ENCODE measurements at places on chromosomes 3 and 15.

GRCh38 chr3:81419228-81419627 lies 342.2 kb downstream of the GBE1 start:
- DNase-seq = no peak

- DNase-seq = no peak
Observed at GRCh38 chr3:67774676-67775075, 120.3 kb upstream of the SUCLG2 start.

GRCh38 chr3:189188466-189188865 lies 16.7 kb downstream of the TPRG1 start:
- DNase-seq = no peak

DNA sequence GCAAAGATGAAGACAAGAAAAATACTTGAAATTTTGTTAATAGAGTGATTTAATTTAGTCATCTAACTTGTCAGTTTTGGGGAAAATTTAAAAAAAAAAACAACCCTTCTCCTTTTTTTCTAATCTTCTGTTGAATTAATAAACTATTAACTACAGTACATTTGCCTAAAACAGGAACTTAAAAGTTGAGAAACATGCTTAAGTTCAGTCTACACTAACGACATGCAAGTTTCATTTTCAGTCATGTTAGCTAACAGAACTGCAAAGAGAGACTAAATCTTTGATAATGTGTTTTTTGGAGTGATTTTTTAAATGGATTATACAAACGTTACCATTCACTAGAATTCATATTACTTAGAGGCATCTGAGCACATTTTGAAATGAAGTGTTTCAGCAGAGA lies 71.9 kb upstream of the MBNL1 start:
- no peak for DNase-seq

DNA sequence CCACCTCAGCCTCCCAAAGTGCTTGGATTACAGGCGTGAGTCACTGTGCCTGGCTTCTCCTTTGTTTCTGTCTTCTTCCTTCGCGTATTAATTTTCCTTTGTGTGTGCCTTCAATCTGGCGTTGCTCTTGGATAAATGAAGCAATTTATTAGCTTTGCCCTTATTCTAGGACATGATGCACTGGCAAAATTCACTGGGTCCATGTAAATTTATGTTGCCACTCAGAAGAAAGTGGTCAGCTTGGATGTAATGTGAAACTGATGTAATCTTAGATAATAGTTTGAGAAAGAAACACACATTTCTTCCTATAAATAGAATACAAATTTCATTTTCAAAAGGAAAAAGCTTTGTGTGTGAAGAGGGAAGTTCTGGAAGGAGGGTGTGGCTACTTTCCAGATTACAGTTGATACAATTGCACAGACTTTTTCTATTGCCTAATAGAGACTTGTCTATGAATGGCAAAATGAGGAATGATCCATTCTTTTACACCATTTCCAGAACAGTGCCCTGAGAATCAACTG lies 23.3 kb upstream of the ATP1B3 start:
- no peak for DNase-seq

GRCh38 chr3:72296477-72297111 lies 511.6 kb upstream of the PROK2 start:
- no peak for DNase-seq

- no peak for DNase-seq
Observed at GRCh38 chr3:4939276-4939675, 40.0 kb upstream of the BHLHE40 start.

DNA sequence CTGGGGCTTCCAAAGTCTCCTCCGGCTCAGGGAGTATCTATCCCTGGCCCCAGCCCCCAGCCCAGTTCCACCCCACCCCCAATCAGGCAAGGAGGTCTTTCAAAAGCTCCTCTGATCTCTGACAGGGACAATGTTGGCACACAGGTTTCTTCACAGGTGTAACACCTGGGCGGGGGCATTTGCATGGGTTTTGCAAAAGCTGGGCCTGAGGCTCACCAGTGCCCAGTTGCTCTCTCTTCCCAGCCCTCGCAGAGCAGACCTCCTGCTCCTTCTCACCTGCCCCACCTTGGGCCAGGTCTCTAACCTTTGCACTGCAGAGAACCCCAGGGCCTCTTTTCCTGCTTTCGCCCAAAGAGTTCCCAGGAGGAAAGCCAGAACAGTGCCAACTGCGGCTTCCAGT lies 8.6 kb upstream of the CSK start:
- no peak for DNase-seq

DNA sequence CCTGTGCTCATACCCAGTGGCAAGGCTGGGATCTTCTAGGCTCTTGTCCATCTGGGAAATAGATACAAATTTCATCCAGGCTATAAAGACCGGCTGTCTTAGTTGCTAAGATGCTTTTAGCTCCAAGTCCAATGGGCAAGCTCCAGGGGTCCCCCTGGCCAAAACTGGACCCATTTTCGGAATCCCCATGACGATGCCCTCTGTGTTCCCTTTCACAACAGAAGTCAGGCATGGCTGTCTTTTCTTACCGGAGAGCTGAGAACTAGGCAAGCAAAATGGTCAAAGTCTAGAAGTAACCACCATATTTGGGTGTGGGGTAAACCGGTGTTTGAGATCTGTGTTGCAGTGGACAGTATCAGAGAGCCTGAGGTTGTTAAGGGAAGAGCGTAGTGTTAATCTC lies 1.0 kb downstream of the GLYCTK start:
- no peak for DNase-seq

GRCh38 chr3:114600571-114600970 lies 306.7 kb downstream of the TIGIT start:
- no peak for DNase-seq

DNA sequence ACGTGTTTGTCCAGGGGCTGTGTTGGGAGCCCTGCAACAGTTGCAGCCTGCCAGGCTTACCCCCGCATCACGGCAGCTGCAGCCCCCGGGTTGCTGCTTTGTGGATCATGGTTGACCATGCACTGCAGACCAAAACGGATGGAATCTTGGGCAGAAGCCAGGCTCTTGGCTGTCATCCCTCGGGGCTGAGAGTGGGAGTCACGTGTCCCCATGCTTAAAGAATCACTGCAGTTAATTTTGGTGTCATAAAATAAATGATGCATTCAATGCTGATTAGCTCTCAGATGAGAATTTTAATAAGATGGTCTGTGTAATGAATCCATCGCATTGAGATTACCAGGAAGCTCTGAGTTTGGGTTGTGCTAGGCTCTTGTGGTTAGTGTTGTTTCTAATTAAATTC lies 115.6 kb downstream of the CHDH start:
- DNase-seq = no peak

GRCh38 chr3:55974421-55975165 lies 487.5 kb upstream of the WNT5A start:
- DNase-seq = no peak

DNA sequence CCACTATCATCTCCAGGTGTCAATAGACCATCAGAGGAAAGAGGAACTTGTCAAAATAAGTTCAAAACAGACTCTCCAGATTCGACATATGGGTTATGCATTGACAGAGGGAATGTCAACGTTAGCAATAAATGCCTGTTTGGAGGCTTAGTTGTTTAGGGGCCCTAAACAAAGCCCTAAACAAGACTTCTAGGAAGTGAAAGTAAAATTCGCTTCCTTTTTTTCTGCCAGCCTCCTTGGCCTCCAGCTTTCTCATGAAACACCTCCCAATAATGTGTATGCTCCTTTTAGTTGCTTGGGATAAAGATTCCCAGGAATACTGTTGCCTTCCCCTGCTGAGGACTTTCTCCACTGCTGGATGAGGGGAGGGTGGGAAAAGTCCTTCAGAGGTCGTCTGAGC lies 70.9 kb upstream of the ARNT2 start:
- no peak for DNase-seq

DNA sequence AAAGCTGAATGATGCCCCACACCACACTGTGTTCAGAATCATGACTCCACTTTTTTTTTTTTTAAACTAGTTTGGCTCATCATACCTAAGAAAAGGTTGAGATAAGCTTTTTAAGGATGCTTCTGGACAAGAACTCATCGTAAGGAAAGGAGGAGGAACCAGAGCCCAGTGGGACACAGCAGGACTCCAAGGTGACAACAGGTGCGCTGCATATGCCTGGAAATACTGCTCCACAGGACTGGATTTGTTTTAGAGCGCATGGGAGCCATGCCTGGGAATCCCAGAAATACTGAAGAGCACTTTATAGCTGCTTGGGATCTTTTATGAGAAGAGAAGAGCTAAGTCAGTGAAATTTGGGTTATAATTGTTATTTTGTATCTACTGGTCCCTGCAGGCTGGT lies 93.4 kb downstream of the NEDD4 start:
- no peak for DNase-seq

DNA sequence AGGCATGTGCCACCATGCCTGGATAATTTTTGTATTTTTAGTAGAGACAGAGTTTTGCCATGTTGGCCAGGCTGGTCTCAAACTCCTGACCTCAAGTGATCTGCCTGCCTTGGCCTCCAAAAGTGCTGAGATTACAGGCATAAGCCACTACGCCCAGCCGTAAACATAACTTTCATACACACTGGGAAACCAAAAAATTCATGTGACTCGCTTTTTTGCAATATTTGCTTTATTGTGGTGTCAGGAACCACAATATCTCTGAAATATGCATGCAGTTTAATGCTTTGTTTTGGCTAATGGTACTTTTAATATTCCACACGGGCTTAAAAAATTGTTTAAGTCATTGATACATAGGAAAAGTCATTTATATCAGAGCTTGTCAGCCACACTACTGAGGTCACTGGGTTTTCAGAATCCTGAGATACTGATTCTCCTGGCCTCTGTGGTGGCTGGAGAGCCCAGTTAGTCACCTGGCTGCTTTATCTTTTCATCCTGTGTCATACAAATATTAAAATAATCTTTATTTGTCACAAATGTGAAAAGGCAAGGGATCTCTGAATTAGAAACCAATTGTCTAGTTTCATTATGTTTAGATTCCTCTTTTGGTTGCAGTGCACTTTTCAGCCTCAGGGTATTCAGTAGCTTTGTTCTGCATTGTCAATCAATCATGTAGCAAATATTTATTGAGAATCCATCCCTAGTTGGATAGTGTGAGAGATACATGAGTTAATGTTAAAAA lies 10.0 kb downstream of the TMEM62 start:
- DNase-seq = no peak

GRCh38 chr15:31446546-31446945 lies 119.9 kb downstream of the KLF13 start:
- DNase-seq = no peak

DNA sequence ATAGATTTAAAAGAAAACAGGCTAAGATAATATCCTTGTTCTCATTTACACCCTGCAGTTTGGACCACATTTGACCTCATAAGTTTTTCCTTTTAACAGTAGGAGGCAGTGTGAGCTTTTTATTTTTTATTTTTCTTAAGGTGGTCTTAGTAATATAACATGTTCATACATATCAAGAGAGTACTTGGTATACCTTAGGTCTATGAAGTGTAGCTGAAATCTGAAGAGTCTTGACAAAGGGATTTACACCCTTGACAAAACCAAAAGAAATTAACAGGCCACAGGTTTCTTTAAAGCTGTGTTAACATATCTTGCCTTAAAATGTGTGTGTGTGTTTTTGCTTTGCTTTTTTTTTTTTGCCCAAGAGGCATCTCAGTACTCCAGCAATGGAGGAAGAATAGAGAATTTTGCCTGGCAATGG lies 3.2 kb downstream of the RAP2B start:
- DNase-seq = no peak

DNA sequence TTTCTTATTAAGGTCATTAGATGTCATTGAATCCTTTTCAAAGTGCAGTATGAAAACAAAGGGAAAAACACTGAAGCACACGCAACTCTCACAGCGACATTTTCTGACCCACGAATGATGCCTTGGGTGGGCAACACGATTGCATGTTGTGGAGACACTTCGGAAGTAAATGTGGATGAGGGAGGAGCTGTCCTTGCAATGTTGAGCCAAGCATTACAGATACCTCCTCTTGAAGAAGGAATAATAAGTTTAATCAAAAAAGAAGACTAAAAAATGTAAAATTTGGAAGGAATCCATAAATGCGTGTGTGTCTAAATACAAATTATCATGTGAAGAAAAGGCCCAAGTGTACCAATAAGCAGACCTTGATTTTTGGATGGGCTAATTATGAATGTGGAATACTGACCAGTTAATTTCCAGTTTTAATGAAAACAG lies 16.9 kb downstream of the THBS1 start:
- DNase-seq = no peak

GRCh38 chr3:9401986-9402385 lies 4.6 kb downstream of the SETD5 start:
- DNase-seq = no peak

DNA sequence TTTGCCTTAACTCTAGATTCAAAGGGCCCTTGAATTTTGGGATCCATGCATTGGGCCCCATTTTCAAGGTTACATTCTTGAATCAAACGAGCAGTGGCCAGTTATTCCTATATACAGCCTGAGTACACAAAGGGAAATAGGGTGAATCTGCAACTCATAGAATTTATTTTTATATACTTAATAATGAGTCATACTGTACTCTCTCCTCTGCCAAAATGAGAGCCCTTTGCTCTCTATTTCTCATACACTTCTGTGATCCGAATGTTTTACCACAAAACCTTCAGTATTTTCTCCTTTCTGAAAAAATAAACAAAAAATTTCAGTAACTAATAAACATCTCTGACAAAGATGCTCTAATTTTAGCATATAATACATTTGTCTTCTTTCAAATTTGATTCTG lies 116.7 kb downstream of the SERPINI1 start:
- no peak for DNase-seq

GRCh38 chr3:13063225-13063624 lies 10.0 kb downstream of the IQSEC1 start:
- DNase-seq = no peak

GRCh38 chr3:170033489-170033888 lies 4.3 kb upstream of the GPR160 start:
- peak; percentile 59 for DNase-seq

DNA sequence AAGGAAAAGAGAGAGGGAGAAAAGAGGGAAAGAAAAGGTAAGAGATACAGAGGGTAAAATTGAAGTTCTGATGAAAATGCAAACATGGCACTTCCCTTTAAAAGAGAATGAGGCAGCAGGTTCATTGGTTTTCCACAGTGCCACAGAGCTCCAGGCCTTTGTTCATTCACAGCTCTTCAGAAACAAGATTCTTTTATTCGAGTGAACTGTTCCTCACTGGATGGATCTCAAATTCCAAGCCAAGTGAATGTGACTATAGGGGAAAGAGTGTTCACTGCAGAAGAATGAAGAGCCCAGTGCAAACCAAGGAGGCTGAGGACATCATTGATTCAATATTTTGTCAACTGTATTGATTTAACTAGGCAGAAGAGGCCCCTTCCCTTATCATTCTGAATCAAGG lies 280.3 kb upstream of the PROK2 start:
- no peak for DNase-seq

DNA sequence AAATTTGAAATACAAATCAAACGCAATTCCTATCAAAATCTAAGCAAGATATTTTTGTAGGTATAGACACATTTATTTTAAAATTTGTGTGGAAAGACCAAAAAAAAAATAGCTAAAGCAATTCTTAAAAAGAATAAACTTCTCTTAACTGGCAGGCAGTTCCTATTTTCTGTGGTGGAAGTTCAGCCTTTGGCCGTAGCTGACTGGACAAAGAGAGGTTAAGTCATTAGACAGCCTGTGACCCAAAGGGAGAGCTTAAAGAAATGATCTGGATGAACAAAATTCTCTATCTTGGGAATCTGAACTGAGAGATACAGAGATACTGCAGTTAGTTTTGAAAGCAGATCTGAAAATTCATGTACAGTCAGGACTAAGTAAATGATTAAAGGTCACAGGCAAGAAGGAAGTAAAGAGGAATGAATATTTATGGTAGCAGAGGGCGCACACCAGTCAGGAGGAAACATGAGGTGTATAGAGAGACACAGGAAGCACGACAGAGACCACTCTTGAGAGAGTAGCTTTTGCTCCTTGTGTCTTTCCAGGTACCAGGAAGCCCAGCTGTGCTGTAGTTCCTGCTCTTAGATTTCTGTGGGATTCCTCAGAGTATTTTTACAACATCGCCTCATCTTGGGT lies 57.5 kb downstream of the TPRG1 start:
- DNase-seq = no peak

- no peak for DNase-seq
Observed at GRCh38 chr15:74185710-74186348, 12.3 kb downstream of the ISLR start.

Measured in CD4-positive, alpha-beta T cell treated with Interferon gamma for 1 hour (primary cell).